ENCODE measurements at places on chromosomes 2 and 18. TPM values are rescaled to one million over a fixed set of nuclear protein-coding genes. Genes with fewer than 3 reads are reported as not detected.

DNA sequence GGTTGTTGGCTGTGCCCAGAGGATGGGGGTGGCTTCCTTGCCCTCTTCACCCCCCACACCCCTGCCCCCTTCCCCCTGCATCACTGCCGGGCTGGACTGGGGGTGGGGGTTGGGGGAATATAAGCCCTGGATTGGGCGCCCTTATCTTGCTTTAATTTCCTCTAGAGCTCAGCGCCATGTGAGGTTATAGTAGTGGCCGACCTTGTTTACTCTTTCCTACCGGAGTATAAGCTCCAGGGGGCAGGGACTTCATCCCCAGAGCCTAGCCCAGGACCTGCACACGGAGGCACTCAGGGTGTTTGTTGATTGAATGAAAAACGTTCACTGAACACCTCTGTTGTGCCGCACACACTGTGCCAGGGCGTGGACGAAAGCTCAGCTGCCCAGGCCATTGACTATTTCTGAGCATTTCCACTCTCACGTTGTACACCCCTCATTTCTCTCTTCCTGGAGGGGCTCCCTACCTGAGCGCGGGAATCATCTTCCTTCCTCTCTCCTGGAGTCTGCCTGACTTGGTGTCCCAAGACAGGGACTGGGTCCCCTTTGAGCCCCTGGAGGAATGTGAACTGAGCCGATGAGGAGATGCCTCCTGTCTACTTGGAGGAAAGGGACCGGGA lies 9.3 kb upstream of the SPATA3 start:
- no peak for DNase-seq

DNA sequence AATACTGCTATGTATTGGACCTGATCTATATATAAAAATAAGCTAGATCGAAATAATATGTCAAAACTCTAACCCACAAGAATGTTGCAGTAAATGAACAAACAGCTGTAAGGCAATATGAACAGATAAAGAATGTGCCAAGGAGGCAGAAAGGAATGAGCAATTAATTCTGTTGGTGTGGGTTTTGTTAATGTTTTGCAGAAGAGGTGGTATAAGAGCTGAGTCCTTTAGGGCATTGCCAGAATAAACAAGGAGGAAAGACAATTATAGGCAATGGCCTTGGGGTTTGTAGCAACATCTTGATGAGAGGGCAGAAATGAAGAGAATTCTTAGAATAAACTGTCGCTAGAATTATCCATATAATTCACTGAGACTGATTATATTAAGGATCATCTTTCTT lies 240.9 kb upstream of the GULP1 start:
- no peak for DNase-seq

GRCh38 chr2:118340103-118340502 lies 251.8 kb downstream of the INSIG2 start:
- DNase-seq, result no peak

- no peak for DNase-seq
Observed at GRCh38 chr18:61589053-61589723, 256.0 kb downstream of the CDH20 start.

- DNase-seq, result no peak
Observed at GRCh38 chr2:3959372-3959771, 256.0 kb downstream of the DCDC2C start.

DNA sequence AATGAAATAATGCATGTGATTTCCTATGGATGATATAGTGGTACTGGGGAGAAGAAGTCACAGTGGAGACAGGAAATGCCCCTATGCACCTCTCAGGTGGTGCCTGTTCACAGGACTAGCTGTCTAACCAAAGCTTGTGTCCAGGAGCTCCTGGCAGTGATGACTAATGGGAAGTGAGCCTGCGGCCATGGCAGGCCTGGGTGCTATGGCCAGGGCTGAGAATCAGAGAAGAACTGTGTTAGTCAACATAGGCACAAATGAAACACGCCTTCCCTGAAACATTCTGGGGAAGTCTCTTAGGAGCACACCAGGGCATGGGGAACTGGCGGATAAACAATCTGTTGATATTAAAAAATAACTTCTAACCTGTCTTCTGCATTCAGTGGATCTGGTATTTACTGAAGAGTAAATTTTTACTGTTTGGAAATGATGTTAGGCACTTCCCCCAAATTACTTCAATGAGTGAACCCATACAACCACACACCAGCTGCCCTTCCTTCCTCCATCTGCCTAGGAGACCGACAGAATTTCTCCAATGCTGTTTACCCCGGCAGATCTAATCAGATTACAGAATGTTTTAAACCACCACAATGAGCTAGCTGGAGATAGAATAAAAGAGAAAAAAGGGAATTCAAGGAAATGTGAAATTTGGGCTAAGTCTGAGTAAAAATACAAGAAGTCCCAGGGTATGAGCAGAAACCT lies 67.4 kb downstream of the MEP1B start:
- peak; percentile 50 for DNase-seq

- DNase-seq, result no peak
Observed at GRCh38 chr2:234512884-234513669, 16.2 kb upstream of the ARL4C start.

GRCh38 chr2:75558786-75559679 lies 1.7 kb downstream of the EVA1A start:
- no peak for DNase-seq

DNA sequence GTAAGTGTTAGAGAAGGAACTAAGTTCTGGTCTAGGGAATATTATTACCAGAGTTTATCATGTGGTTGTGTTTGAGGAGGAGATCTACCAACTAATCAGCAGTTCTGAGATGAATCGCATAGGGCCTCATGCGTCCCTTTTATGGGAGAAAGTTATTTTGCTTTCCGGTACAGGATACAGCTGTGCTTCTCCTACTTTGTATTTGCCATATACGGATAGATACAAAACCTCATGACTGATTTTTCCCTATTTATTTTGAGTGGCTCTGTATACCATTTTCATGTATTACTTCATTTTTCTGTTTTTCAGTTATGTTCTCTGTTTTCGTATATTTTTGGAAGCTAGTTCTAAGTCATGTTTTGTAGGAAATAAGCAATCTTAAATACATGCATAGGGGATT lies 66.8 kb downstream of the ACSL3 start:
- no peak for DNase-seq

- DNase-seq, result peak; percentile 26
Observed at GRCh38 chr2:239318790-239319661, 81.8 kb downstream of the HDAC4 start.

GRCh38 chr2:2026252-2026831 lies 282.0 kb upstream of the PXDN start:
- no peak for DNase-seq

GRCh38 chr2:84498150-84498799 lies 18.0 kb upstream of the DNAH6 start:
- no peak for DNase-seq

- DNase-seq, result no peak
Observed at GRCh38 chr18:58845928-58846724, 18.6 kb upstream of the ZNF532 start.

DNA sequence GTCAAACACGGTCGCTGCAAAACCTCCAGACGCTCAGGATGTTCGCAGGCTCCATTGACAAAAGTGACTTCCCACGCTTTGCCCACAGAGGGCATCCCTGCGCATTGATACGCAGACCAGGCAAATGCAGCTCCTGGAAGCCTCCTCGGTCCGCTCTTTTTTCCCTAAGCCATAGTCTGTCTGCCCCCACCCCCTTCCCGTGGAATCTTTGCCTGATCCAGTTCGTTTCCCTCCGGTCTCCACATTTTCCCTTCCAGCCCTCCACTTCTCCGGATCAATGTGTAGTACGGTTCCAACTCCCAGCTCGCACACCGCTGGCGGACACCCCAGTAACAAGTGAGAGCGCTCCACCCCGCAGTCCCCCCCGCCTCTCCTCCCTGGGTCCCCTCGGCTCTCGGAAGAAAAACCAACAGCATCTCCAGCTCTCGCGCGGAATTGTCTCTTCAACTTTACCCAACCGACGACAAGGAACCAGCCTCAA lies at the start of gene DCC:
Gene DCC, plus strand, starts transcription at position 307 of the 481 bp plus-strand sequence. CDS start 591 bp downstream, outside the sequence.
- DNase-seq, result no peak

- no peak for DNase-seq
Observed at GRCh38 chr2:65345631-65346030, 86.8 kb downstream of the SPRED2 start.

DNA sequence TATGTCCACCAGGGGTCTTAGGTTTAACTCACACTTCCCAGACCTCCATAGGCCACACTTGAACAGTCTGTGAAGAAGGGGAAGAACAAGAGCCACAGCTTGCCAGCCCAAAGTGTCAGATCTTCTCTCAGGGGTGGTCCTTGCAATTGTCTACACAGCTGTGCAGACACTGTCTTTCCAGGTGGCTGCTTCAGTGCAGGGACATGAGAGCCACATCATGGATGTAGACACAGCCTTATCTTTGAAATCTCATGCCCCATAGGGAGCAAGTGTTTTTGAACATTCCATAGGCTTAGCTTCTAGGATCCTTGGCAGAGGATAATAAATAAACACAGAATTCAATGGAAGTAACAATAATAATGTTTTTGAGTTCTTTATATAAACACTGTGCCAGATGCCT lies 6.7 kb downstream of the ZNF407 start:
- DNase-seq, result no peak

GRCh38 chr18:72637721-72638120 lies 93.6 kb upstream of the CBLN2 start:
- no peak for DNase-seq

DNA sequence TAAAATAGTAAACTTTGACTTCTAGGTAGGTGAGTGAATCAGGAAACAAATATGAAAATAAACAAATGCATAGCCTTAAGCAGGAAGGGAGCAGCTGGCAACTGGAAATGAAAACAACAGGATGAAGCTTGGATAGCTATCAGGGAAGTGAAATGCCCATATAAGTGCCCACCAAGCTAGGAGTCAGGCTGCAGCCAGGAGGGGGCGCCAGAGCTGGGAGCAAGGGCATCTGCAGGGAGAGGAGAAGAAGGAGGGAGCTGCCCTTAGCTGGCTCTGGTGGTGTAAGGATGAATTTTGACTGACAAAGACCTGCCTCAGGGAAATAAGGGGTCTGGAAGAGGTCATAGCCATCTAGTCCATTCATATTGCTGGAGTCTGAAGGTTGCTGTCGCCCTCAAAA lies 298.3 kb downstream of the TDRD15 start:
- DNase-seq, result no peak

DNA sequence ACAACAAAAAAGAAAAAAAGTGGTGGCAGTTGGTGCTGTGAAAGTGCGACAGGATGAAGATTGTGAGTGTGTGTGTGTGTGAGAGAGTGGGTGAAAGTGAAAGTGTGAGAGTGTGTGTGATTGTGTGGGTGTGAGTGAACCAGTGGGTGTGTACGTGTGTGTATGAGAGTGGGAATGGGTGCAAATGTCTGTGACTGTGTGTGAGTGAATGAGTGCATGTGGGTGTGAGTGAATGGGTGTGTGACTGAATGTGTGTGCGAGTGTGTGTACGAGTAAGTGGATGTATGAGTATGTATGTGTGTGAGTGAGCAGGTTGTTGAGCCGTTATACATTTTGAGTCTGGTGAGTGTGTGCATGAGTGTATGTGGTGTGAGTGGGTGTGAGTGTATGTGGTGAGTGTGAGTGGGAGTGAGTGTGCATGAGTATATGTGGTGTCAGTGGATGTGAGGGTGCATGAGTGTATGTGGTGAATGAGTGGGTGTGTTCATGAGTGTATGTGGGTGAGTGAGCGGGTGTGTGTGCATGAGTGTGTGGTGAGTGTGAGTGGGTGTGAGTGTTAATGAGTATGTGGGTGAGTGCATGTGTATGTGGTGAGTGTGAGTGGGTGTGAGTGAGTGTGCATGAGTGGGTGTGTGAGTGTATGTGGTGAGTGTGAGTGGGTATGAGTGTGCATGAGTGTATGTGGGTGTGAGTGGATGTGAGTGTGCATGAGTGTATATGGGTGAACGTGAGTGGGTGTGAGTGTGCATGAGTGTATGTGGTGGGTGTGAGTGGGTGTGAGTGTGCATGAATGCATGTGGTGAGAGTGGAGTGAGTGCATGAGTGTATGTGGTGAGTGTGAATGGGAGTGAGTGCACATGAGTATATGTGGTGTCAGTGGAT lies 69.3 kb upstream of the HPCAL1 start:
- no peak for DNase-seq

DNA sequence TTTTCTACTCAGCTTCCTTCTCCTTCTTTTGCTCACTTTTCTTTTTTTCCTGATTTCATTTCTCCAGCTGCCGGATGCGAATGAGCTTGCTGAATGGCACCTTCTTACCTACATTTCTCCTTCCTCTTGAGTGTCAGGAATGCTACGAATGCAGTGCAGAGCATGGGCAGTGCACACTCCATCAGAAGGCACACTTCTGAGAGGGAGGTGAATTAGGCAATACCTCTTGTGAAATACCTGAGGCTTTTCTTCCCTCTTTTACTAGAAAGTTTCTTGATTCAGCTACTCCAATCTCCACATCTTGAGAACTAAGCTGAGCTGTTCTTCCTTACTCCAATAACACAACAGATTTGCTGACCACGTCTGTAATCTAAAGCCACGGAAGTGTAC lies 51.1 kb downstream of the PLEKHM3 start:
- DNase-seq, result no peak

GRCh38 chr18:7102131-7102530 lies 15.5 kb downstream of the LAMA1 start:
- no peak for DNase-seq

DNA sequence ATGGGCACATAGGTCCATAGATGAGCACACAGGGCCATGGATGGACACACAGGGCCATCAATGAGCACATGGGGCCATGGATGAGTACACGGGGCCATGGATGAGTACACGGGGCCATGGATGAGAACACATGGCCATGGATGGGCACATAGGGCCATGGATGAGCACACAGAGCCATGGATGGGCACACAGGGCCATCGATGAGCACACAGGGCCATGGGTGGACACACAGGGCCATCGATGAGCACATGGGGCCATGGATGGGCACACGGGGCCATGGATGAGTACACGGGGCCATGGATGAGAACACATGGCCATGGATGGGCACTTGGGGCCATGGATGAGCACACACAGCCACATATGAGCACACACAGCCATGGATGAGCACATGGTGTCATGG lies 192.6 kb upstream of the HDAC4 start:
- no peak for DNase-seq

DNA sequence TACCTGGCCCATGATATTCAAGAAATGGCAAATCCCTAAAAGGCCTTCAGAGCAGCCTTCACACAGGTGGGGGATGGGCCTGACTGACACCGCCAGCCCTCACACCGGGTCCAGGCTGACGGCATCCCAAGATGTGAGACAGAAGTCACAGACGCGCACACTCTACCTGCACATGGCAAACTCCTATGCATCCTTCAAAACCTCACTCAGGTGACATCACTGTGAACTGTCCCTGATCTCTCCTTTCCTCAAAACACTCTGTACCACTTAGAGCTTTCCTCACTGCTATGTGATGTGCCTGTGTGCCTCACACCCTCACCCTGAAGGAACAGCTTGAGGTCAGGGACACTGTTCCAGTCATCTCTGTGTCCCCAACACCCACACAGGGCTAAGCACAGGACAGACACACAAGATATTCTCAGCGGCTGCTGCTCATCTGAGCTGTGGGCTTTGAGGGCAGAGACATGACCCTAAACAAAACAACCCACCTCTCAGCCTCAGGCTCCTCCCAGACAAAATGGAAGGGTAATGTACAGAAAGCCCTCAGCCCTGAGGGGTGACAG lies 27.5 kb downstream of the BIN1 start:
- no peak for DNase-seq

HAAO gene
- total RNA-seq, result 21.5 TPM

ANO7 gene
- 1.3 TPM for total RNA-seq

CPO gene
- total RNA-seq, result not detected

FRZB gene
- not detected for total RNA-seq

PRSS56 gene
- total RNA-seq, result not detected

MFSD2B gene
- total RNA-seq, result 4.8 TPM

IL36RN gene
- not detected for total RNA-seq

MAP2 gene
- under 0.01 TPM for total RNA-seq

POTEC gene
- total RNA-seq, result not detected

COLEC12 gene
- 0.27 TPM for total RNA-seq

HTR2B gene
- total RNA-seq, result not detected

CD28 gene
- 0.27 TPM for total RNA-seq

G6PC2 gene
- total RNA-seq, result under 0.01 TPM

MEP1B gene
- total RNA-seq, result not detected

Data from hematopoietic multipotent progenitor cell (in vitro differentiated cells).